Activated CD8-positive, alpha-beta T cell treated with anti-CD3 and anti-CD28 coated beads for 36 hours (primary cell): ENCODE measurements at places on chromosomes 4 and X. TPM values are rescaled to one million over a fixed set of nuclear protein-coding genes. Genes with fewer than 3 reads are reported as not detected.

GRCh38 chr4:133929531-133930239, 271.9 kb downstream of the PABPC4L start:
- no peak for DNase-seq
- H3K27me3 ChIP-seq, result no peaks in the 10 kb centered on the region
- no peak overlapping the region for H3K27ac ChIP-seq
- no peaks in the 10 kb centered on the region for H3K36me3 ChIP-seq
- H3K4me1 ChIP-seq, result no peaks in the 10 kb centered on the region

DNA sequence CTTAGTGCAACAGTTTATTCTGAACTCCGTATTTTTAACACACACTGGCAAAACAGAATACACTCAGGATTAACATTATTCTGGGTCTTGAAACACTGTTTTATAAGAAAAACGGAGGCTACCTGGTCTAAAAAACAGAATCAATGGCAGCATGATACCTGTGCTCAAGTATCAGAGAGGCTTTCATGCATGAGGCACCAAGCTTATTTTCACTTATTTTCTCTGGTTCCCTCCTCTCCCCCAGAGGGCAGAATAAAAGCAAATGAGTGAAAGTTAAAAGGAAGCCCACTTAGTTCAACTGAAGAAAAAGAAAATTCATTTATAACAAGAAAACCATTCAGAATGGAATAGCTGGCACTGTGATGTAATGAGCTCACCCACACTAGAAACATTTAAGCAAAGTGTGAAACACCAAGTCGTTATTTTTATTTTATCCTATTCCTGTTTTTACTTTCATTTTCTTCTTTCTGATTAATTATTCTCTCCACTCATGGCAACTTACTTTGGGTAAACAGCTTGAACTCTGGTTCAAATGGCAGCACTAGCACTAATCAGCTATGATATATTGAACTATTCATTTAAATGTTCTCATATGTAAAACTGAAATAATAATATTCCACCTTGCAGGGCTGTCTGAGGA, 211.8 kb downstream of the PPP3CA start:
- H3K36me3 ChIP-seq, result peaks cover 12% of the 10 kb centered on the region
- DNase-seq, result no peak
- no peaks in the 10 kb centered on the region for H3K27me3 ChIP-seq
- H3K27ac ChIP-seq, result peak overlapping the region; percentile 81
- H3K4me1 ChIP-seq, result peaks cover 31% of the 10 kb centered on the region

- H3K4me1 ChIP-seq, result peaks cover 53% of the 10 kb centered on the region
- no peak for DNase-seq
- H3K27me3 ChIP-seq, result peaks cover 88% of the 10 kb centered on the region
- no peaks in the 10 kb centered on the region for H3K36me3 ChIP-seq
Measured at GRCh38 chr4:54101190-54102041, 1.5 kb downstream of the GSX2 start.

- no peaks in the 10 kb centered on the region for H3K4me1 ChIP-seq
- DNase-seq, result peak; percentile 26
- no peaks in the 10 kb centered on the region for H3K27me3 ChIP-seq
- H3K4me3 ChIP-seq, result no peak overlapping the region
Measured at GRCh38 chrX:115650916-115651315, 89.9 kb downstream of the PLS3 start.

DNA sequence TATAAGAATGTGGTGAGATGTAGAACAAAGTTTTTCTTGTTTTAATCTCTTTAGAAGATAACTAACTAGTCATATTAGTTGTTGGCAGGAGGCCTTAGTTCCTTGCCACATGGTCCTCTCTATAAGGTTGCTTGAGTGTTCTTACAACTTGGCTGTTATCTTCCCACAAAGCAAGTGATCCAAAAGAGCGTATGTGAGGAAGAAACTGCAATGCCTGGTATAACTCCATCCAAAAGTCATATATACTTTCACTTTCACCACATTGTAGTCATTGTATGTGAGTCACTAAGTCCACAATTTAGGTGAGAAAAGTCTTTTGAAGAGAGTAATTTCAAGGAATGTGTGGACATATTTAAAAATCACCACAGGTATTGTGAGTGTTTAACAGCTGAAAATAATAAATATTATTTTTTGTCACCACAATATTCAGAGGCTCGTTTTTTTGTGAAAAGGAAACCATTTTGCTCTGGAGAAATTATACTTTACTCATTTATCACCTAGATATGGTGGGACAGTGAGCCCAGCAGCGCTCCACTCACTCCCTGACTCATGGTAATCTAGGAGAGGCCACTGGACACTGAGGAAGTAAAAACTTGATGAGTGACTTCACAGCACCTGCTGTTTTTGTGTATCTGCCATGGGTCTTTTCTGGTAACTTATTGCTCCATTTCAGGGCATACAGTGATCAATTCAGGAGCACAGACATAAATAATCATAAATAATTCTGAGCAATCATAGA, 369.4 kb upstream of the NDST3 start:
- no peaks in the 10 kb centered on the region for H3K4me1 ChIP-seq
- H3K36me3 ChIP-seq, result no peaks in the 10 kb centered on the region
- H3K27ac ChIP-seq, result no peak overlapping the region
- H3K27me3 ChIP-seq, result no peaks in the 10 kb centered on the region
- DNase-seq, result no peak

GRCh38 chr4:172256820-172257219, 443.6 kb downstream of the GALNTL6 start:
- H3K27ac ChIP-seq, result no peak overlapping the region
- no peak overlapping the region for H3K4me3 ChIP-seq
- H3K4me1 ChIP-seq, result no peaks in the 10 kb centered on the region
- H3K27me3 ChIP-seq, result no peaks in the 10 kb centered on the region
- H3K36me3 ChIP-seq, result no peaks in the 10 kb centered on the region
- no peak for DNase-seq

GRCh38 chr4:39231660-39232059, 49.3 kb downstream of the WDR19 start:
- no peaks in the 10 kb centered on the region for H3K4me1 ChIP-seq
- no peak overlapping the region for H3K4me3 ChIP-seq
- no peak overlapping the region for H3K27ac ChIP-seq
- H3K27me3 ChIP-seq, result no peaks in the 10 kb centered on the region
- DNase-seq, result no peak

GRCh38 chr4:110837896-110838450, 215.1 kb upstream of the PITX2 start:
- H3K4me1 ChIP-seq, result no peaks in the 10 kb centered on the region
- H3K27me3 ChIP-seq, result no peaks in the 10 kb centered on the region
- H3K36me3 ChIP-seq, result no peaks in the 10 kb centered on the region
- H3K4me3 ChIP-seq, result no peak overlapping the region

DNA sequence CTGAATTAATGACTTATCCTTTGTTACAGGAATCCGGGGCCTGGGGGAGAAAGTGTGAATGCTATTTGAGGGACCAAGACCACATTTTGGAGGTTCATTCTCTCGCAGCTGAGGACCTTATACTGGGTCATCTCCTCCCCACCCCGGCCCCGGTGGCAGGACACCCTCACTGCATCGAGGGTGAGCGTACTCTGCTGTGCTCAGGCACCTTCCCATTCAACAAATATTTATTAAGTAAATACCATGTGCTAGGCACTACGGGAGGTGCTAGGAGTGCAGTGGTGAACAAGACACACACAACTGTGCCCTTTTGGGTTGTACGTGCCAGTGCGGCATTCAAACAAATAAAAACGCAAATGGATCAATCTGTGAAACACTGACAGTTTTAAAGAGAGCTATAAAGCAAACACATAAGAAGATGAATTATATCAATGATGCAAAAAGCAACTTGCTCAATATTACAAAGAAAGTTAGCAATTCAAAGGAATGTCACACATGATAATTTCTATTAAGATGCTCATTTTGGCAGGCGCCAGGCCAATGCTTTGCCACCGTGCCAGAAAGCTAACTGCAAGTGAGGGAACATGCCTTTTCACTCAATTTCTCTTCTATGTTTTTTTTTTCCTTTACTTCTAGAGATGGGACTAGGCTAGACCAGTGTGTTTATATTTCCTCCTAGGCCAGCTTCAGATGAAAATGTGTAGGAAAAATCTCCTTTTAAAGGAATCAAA, 24.6 kb downstream of the ADGRG2 start:
- no peaks in the 10 kb centered on the region for H3K27me3 ChIP-seq
- DNase-seq, result no peak
- no peaks in the 10 kb centered on the region for H3K4me1 ChIP-seq
- no peak overlapping the region for H3K4me3 ChIP-seq
- H3K27ac ChIP-seq, result no peak overlapping the region

- H3K27ac ChIP-seq, result peak overlapping the region; percentile 97
- H3K4me1 ChIP-seq, result peaks cover 55% of the 10 kb centered on the region
- H3K36me3 ChIP-seq, result peaks cover 29% of the 10 kb centered on the region
- peak; percentile 62 for DNase-seq
- H3K27me3 ChIP-seq, result no peaks in the 10 kb centered on the region
Measured at GRCh38 chrX:150694738-150695410, 1.7 kb downstream of the MTMR1 start.

DNA sequence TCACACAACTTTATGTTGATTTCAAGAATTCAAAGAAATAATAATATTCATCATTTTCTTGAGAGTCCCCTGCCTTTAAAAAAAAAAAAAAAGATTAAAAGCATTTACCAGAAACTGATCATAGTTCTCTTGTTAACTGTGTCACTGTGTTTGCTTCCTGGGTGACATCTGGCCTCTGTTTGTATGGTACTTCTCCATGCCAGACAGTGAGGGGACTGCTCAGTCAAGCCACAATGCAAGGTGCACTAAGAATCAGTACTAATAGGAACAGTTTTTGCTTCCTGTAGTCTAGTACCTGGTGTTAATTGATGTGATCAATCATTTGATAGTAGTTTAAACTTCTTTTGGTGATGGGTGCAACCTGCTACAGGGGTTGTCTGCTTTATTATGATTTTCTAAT, 77.5 kb downstream of the PHOX2B start:
- H3K36me3 ChIP-seq, result no peaks in the 10 kb centered on the region
- DNase-seq, result no peak
- no peak overlapping the region for H3K27ac ChIP-seq
- H3K4me3 ChIP-seq, result no peak overlapping the region
- peaks cover 3% of the 10 kb centered on the region for H3K27me3 ChIP-seq
- no peaks in the 10 kb centered on the region for H3K4me1 ChIP-seq

DNA sequence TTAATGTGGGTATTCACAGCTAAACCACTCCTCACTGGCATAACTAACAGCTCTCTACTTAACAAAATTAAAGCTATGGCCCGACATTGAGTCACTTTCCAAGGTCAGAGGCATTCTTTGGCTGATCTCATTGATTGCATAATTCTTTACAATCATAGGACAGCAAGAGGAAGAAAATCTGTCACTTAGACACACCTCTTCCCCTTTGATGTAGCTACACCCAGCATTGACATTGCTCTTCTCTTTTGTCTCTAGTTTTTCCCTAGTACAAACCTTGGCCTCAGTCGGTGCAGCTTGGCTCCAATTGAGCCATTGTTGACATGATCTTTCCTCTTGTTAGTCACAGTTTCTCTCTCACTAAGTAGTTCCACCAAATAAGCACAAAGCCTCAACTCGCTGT, 313.3 kb upstream of the ACTRT1 start:
- H3K4me1 ChIP-seq, result no peaks in the 10 kb centered on the region
- no peak for DNase-seq
- H3K27ac ChIP-seq, result no peak overlapping the region
- no peak overlapping the region for H3K4me3 ChIP-seq
- no peaks in the 10 kb centered on the region for H3K36me3 ChIP-seq

DNA sequence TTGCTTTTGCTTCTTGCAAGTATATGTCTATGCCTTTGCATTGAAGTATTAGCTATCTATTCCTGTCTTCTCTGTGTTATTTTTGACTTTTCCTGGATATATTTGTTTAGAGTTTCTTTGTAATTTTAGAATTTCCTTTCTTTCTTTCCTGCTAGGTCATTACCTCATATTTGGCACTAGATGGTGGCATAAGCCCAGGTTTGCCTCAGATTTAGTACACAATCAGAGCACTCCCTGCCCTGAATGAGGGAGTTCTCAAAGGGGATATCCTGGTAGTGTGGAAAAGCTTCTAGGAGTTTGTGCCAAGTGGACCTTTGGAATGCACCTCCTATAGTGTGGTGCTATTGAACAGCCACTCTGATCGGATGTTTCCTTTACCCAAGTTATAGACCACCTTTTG, 181.6 kb downstream of the UGT8 start:
- no peak overlapping the region for H3K27ac ChIP-seq
- H3K36me3 ChIP-seq, result no peaks in the 10 kb centered on the region
- no peak overlapping the region for H3K4me3 ChIP-seq
- no peaks in the 10 kb centered on the region for H3K4me1 ChIP-seq
- H3K27me3 ChIP-seq, result peaks cover 5% of the 10 kb centered on the region

DNA sequence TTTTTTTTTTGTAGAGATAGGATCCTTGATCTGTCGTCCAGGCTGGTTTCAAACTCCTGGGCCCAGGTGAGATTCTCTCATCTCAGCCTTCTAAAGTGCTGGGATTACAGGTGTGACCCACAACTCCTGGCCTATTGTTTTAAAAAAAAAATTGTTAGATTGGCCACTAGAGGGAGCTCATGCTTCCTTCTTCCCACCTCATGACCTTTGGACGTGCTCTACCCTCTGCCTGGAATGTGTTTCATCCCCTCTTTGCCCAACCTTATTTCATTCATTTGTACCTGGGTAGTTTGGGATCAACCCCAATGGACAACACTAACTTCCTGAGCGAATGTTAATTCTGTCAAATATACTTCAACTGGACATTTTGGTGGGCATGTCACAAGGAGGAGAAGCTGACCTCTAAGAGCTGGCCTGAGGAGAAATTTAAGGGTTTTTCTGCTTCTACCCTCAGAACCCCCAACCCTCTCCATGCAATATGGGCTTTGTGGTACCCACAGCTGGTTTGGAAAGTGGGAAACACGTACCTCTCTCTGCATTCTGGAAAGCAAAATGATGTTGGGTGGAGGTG, 6.4 kb downstream of the PPEF2 start:
- H3K4me1 ChIP-seq, result no peaks in the 10 kb centered on the region
- H3K4me3 ChIP-seq, result no peak overlapping the region
- H3K27ac ChIP-seq, result no peak overlapping the region

DNA sequence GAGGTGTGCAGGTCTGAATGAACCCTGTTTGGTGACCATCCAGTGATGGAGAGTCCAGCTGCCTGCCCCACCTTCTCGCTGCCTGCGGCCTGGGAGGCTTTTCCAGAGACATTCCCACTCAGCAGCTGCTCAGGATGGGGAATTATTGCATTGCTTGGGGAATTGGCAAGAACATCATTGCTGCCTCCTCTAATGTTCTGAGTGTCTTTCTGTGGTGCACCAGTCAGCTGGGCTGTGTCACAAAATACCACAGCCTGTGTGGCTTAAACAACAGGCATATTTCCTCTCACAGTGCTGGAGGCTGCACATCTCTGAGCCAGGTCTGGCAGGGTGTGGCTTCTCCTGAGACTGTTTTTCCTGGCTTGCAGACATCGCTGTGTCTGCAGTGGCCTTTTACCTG, 86.8 kb upstream of the AFAP1 start:
- no peaks in the 10 kb centered on the region for H3K36me3 ChIP-seq
- DNase-seq, result no peak
- H3K4me1 ChIP-seq, result no peaks in the 10 kb centered on the region
- no peaks in the 10 kb centered on the region for H3K27me3 ChIP-seq
- no peak overlapping the region for H3K4me3 ChIP-seq
- H3K27ac ChIP-seq, result no peak overlapping the region

Gene SPIN2A
- 0.36 TPM for total RNA-seq
